ENCODE measurements at places on chromosomes 13 and 19.

GRCh38 chr13:107208889-107209288 is 641.0 kb upstream of the ARGLU1 start:
- DNase-seq: no peak

GRCh38 chr13:110323172-110323891 is 16.2 kb downstream of the COL4A2 start:
- DNase-seq: no peak

GRCh38 chr13:35471706-35472322 is 4.7 kb downstream of the MAB21L1 start:
- DNase-seq: no peak

- DNase-seq: no peak
Observed at GRCh38 chr13:71626421-71627117, 240.4 kb downstream of the DACH1 start.

DNA sequence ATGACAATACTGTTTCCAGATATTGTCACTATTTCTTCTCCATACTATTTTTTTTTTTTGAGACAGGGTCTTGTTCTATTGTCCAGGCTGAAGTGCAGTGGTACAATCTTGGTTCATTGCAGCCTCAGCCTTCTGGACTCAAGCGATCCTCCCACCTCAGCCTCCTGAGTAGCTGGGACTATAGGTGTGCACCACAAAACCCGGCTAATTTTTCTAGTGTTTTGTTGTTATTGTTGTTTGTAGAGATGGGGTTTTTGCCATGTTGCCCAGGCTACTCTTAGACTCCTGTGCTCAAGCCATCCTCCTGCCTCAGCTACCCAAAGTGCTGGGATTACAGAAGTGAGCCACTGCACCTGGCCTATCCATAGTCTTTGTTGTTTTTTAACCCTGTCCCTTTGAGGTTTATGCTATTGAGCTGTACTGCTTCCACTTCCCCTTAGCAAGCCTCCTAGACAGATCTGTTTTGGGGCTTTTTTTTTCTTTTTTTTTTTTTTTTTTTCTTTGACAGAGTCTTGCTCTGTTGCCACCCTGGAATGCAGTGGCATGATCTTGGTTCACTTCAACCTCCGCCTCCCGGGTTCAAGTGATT is 27.6 kb upstream of the MAP3K10 start:
- DNase-seq: no peak

DNA sequence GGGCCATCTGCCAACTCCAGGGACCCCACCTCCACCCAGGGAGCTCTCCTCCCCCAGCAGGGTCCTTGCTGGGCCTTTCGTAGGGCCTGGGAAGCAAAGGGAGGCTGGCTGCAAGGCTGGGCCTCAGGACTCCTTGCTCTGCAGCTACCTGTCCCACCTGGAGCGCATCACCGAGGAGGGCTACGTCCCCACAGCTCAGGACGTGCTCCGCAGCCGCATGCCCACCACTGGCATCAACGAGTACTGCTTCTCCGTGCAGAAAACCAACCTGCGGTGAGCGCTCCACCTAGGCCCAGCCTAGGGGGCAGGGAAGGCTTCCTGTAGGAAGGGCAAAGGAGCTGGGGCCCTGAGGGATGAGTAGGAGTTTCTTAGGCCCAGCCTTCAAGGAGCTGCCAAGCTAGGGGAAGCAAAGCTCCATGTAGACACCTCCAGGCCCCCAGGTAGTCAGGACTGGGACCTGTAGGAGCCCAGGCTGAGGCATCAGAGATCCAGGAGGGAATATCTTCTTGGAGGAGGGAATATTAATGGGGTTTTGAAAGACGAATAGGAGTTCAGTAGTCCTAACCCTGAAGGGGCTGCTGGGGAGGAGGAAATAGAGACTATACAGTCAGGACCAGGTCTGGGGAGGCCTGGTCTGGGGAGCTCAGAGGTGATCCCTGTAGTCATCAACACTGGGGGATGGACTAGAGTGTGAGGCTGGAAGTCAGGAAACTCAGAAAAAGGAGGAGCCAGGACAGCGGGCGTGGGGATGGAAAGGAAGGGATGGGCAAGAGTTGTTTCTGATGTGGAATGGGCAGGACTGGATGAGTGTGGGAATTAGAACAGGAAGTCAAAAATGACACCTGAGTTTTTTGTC is 16.0 kb downstream of the GNA15 start:
- DNase-seq: no peak

GRCh38 chr13:64186503-64187250 is 2771.0 kb upstream of the PCDH20 start:
- DNase-seq: no peak

DNA sequence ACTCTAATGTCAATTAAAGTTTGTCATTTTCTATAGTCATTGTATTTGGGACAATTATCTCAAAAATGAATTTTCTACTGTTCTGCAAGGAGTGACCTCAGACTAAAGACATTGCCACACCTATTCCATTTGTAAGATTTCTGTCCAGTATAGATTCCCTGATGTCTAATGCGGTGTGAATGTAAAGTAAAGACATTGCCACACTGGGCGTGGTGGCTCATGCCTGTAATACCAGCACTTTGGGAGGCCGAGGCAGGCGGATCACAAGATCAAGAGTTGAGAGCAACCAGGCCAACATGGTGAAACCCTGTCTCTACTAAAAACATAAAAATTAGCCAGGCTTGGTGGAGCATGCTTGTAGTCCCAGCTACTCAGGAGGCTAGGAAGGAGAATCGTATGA is 13.8 kb upstream of the ZNF83 start:
- DNase-seq: no peak

DNA sequence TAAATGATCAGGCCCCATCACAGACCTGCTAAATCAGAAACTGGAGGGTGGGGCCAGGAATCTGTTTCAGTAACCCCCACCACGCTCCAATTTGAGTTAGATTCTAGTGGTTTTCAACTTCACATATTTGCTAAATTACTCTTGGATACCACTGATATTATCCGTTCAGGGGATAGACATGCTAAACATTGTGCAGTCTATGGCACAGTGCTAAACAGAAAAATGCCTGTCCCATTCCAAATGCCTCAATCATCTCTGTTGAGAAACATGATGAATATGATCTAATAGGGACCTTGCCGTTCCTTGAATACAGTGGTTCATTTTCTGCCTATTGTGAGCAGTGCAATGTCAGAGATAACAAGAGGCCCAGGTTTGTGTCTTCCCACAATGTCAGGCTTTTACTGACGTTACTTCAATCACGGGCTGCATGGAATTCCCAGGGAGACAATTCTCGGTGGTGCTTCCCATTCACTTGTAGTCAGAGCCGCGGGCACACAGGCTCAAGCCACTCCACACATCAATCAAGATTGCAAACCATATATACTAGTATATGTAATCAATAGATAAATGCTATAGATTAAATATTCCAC is 52.7 kb downstream of the MYO16 start:
- no peak for DNase-seq

- DNase-seq: no peak
Observed at GRCh38 chr13:80946008-80946802, 605.3 kb upstream of the SPRY2 start.

DNA sequence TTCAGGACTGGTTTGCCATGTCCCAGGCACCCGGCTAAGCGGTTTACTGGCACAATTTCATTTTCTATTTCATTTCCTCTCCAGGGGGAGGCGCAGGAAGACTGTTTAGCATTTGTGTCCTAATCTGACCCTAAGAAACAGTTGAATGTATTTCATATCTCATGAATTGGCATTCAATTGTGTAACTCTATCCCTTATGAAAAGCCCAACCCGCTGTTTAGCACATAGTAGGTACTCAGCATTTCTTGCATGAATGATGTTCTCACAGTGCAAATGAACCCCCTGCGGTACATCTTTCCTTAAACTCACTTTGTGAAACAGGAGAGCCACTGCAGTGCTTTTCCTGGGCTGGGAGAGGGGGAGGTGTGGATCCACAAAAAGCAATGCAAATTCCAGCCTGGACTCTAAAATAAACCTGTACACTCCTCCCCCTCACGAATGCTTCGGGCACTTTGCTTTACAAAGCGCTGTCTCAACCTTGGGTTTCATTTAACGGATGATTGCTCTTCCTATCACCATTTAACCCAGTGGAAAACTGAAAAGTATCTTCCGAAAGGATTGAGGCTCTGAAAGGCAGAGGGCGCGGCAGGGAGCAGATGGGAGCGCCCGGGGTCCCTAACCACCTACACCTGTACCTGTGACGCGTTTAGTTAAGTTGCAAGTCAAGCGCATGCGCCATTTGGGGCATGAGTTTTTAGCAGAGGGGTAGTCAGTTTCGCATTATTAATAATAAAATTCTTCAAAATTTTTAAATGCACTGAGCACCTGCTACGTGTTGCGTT is 1.2 kb upstream of the EEF2 start:
- no peak for DNase-seq

DNA sequence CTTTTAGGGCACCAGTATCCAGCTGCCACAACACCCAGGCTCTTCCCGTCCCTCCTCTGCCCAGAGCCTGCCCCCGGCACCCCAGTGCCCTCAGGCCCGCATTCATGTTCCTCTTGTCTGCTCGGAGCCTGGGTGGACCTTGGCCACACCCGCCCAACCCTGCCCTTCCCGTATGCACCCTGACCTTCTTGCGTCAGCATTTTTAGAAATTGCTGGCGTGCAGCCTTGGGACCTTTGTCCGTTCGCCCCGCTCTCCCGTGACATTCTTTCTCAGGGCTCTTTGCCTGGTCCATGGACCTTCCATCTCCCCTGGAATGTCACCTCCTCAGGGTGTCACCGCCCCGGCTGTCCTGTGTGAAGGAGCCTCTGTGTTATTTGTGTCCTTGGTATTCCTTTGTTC is 7.6 kb downstream of the NUCB1 start:
- no peak for DNase-seq

- no peak for DNase-seq
Observed at GRCh38 chr13:87666831-87667230, 4.3 kb upstream of the SLITRK5 start.

GRCh38 chr13:48501705-48502104 is 31.2 kb downstream of the RCBTB2 start:
- no peak for DNase-seq

- DNase-seq: no peak
Observed at GRCh38 chr19:13334801-13335481, 171.3 kb downstream of the CACNA1A start.

DNA sequence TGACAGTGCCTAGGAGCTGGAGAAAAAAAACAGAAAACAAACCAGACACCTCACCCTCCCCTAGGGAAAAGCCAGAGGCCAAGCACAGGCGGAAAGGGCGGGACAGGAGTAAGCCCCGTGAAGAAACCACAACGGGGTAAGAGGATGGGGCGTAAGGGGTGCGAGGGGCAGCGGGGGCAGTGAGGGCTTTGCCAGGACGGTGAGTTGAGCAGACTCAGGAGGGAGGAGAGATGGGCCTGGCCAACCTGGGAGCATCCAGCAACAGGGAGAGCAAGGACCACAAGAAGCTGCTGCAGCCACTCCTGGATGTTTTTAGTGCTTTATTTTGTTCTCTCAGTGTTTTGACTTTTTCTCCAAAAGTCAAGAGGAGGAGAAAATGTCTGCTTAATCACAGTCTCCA is 114.1 kb upstream of the SOX1 start:
- no peak for DNase-seq

Data from left renal pelvis (tissue), 4 donors.